ENCODE measurements at places on chromosomes 11 and 22.

DNA sequence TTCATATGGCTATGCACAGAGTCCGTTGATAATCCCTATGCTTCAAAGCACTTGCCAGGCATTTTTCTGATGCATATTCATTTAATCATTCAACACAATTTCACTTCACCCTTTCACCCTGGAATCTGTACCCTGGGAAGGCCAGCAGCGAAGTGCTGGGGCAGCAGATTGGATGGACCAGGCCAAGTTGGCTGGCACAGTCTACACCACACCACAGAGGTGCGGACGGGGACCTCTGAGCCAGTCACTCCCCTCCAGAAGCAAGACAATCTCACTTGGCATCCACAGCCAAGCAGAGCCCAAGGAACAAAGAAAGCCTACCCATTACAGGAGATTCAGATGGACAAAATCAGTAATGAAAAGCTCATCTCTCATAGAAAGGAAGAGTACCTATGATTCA is 130.2 kb downstream of the GALNT18 start:
- DNase-seq, result no peak

GRCh38 chr11:119891055-119891768 is 162.2 kb upstream of the NECTIN1 start:
- DNase-seq, result no peak

DNA sequence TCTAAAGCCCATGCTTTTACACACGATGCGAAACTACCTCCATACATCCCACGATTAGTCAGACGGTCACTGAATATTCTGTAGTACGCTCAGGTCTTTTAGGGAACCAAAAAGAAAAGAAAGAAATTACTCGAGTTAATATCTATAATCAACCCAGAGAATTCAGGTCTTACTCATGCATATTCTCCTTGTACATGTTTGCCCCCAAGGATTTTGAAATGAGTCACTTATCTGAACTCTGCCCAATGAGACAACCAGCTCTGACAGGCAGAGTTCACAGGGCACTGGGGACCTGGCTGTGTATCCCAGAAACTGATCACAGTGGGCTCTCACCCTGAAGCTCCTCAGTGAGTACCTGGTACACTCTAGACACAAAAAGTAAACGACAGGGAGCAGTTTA is 29.2 kb downstream of the RASSF10 start:
- no peak for DNase-seq

DNA sequence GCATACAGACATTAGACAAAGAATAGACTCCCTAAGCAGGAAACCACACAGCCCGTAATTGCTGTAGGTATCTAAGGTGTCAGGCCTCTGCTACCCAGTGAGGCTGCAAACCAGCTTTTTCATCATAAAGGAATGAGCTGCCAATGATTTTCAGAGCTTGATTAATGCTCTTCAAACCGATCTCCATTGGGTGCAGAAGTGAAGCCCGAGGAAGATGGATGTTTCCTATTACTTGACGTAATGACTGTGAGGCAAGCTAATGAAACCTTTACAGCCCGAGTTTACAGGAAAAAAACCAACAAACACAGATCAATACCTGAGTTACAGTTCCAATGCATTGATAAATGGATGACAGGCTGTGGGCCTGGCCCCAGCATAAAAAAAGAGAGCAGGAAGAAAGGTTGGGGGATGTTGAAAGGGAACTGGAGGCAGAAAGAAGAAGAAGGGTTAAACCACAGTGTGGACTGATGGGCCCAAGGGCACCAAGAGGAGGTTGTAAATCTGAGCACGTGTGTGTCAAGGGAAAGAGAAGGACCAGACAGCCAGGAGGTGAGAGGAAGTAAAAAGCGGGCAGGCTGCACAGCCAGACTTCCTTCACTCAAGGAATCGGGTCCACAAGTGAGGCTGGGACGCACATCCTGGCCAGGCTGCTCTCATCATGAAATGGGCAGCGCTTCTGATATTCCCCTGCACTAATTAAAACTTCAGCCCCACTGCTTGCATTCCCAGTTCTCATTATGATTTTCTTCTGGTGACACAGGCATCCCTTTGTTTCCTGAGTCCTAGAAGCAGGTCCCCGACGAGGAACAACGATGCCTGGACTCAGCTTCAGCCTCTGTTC is 70.6 kb upstream of the NTM start:
- no peak for DNase-seq

DNA sequence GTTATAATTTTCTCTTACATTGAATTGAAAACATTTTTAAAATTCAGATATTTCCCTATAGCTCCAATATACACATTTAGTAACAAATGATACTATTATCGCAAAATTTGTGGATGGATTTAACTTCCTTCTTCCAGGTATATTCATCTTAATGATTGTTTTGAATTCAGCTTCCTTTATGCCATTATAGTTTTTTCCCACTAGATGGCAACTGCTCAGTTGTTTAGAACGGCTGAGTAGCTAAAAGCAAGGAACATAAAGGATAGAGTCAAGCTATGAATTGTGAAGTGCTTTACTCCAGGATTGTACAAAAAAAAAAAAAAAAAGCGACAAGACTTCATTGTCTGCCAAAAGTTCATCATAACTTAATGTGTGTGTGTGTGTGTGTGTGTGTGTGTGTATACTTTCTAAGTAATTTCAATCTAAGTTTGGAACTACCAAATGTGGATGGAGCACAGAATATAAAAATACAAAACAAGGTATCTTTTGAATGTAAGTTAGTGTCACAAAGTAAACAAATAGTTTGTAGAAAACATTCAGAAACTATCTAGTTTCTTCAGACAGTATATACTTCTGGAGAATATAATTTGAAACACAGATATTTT is 846.4 kb downstream of the DLG2 start:
- DNase-seq, result no peak

DNA sequence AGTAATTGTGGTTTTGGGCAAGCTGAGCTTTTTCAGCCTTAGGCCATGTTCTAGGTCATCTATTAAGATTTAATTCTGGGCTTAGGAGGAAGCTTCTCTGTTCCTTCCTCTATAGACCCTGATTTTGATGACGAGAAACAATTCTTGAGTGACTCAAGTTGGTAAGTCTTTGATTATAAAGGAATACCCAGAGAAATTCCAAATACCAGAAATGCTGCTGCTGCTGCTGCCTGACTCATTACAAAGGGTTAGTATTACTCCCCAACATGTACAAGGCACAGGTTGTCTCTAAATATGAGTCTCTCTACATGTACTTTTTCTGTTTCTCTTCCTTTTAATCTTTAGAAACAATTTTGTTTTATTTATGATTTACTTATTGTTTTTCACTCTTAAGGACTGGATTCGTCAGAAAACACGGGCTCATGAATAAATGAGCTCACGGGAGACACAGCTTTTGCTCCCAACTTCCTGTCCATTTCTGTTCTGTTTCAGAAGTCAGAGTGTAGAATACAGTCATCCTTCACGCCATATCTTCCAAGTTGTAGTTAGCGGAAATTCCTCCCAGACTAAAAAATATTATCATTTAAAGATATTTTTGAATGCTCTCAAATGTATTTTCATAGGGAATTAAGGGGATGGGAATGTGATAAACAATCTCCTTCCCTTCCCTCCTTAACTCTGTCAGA is 31.8 kb upstream of the RBMXL2 start:
- DNase-seq, result no peak

- DNase-seq, result no peak
Measured at GRCh38 chr22:46402505-46402904, 67.0 kb downstream of the TRMU start.

GRCh38 chr11:1573903-1574237 is 1.8 kb upstream of the DUSP8 start:
- no peak for DNase-seq

DNA sequence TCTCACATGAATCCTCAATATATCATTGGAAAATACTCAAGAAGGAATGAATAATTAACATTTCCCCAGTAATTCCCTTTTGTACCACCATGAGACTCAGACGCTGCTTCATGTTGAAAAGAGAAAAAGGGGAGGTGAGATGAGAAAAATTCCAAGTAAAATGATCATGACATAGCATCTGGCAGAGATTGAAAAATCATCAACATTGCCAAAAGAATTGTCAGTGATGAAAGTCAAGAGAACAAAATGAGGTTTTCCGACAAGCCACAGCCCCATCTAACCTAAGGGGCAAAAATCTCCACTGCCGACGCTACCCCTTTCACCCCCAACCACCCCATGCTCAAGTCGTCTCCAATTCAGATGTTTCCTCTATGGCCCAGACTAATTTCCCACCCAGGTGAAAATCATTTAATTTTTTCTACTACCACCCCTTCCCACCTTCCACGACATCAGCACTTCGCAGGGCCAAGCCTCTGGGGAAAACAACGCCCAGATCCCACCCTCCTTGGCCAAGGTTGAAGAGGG is 1.2 kb downstream of the RAB6A start:
- no peak for DNase-seq

- no peak for DNase-seq
Measured at GRCh38 chr11:75667255-75667830, 1.5 kb downstream of the MAP6 start.

GRCh38 chr11:567011-567628 is 6.3 kb downstream of the RASSF7 start:
- no peak for DNase-seq

- no peak for DNase-seq
Measured at GRCh38 chr11:68994894-68995285, 14.1 kb upstream of the MRGPRD start.

GRCh38 chr11:122308226-122308625 is 192.2 kb upstream of the BLID start:
- no peak for DNase-seq

- no peak for DNase-seq
Measured at GRCh38 chr11:111627591-111627990, 25.3 kb downstream of the SIK2 start.

GRCh38 chr11:92852946-92853345 is 116.5 kb upstream of the MTNR1B start:
- no peak for DNase-seq

DNA sequence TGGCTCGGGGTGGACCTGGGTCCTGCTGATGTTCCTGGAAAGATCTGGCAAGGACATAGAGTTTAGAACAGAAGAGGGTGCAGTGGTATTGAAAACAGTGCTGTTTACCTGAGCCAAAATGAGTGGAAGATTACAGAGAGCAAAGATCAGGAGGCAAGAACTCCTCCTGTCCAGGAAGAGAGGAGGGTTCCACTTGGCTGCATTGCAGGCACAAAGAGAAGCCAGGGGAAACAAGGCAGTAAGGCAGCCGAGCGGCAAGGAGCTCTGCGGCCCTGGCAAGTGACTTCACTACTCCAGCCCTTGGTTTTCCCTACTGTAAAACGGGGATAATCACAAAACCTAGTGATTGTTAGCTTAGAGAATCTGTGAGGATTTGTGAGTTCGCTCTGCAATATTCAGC is 3.7 kb upstream of the PACSIN2 start:
- DNase-seq, result no peak

DNA sequence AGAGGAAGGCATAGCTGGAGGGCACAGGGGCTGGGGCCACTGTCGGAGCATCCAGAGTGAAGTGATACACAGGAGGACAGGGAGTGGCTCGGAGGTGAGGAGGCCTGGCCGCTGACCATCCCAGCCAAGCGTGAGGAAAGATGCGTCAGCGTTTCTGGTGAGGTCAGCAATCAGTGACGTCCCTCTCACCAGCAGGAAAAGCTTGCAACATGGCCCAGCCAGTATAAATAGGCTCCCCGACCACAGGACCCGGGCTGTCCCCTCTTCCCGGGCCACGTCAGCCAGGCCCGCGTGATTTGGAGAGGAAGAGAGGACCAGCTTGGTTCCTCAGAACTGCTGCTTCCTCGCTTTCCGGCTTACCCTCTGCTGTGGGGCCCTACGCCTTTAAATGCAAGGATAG is 4.2 kb upstream of the OSM start:
- no peak for DNase-seq

DNA sequence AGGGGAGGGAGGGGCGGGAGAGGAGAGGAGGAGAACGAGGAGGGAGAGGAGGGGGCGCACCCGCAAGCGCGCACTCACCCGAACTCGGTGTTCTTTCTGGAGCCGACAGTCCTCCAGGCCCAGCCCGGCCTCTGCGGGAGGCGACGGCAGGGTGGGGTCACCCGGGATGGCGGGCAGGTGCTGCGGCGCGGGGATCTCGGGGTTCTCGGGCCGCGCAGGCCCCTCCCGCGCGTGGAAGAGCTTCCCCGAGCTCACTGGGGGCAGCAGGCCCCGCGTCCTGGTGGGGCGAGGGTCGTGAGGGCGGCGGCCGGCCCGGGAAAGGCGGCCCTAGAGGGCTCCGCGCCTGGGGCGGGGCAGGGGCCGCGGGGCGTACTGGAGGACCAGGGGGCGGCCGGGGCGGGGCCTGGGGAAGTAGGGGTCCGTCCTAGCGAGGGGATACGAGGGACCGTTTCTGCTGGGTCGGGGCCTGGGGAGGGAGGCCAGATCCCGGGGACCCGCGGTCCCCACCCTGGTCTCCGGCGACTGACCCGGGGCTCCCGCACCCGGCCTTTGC is 5.2 kb downstream of the LMNTD2 start:
- DNase-seq, result no peak

DNA sequence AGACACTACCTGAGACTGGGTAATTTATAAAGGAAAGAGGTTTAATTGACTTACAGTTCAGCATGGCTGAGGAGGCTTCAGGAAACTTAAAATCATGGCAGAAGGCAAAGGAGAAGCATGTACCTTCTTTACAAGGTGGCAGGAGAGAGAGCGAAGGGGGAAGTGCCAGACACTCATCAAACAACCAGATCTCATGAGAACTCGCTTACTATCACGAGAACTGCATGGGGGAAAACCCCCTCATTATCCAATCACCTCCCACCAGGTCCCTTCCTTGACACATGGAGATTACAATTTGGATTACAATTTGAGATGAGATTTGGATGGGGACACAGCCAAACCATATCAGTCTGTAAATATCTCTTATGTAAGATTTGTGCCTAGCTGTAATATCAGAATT is 50.9 kb upstream of the ATXN10 start:
- DNase-seq, result no peak

DNA sequence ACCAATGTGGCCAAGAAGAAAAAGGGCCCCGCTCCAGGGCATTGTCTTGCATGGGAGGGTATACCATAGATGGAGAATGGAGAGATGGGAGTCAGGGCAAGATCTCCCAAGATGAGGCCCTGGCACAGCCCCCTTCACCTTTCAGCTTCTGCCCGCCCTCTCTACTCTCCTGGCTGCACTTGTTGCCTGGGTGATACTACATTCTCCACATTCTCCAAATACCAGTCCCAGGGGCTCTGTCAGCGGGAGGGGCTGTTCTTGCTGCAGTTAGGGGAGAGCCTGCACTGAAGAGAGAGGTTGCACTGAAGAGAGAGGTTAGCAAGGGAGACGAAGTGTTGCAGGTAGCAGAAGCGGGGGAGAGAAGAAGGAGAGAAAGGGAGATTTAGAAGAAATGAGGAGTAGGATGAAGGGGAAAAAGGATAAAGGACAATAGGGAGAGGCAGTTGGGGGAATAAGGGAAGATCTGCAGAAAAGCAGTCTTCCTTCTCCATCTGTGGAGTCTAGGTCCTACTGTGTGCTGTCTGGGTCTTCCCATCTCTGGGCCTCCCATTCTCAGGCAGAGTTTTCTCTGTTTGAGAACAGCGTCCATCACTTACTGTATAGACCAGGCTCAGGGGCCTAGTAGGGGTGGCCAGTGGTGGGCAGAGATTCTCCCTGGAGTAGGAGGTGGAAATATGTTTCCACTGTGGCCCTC is 8.0 kb downstream of the PHLDB1 start:
- DNase-seq, result no peak
